ENCODE measurements at places on chromosomes 4 and X.

- no peak for DNase-seq
Observed at GRCh38 chrX:24231131-24231540, 81.6 kb downstream of the ZFX start.

DNA sequence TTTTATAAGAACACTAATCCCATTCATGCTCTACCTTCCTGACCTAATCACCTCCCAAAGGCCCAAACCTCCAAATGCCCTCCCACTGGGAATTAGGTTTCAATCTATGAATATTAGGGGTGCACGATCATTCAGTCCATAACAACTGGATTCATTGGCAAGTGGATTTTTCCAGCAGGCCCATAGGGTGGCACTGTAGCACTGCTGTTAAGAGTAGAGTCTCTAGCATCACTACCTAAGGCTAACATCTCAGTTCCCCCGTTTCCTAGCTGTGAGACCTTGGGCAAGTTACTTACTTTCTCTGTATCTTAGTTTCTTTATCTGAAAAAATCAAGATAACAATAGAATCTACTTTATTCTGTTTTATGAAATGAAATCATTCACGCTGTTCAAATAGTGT lies 315.8 kb downstream of the STIM2 start:
- DNase-seq = peak; percentile 3

DNA sequence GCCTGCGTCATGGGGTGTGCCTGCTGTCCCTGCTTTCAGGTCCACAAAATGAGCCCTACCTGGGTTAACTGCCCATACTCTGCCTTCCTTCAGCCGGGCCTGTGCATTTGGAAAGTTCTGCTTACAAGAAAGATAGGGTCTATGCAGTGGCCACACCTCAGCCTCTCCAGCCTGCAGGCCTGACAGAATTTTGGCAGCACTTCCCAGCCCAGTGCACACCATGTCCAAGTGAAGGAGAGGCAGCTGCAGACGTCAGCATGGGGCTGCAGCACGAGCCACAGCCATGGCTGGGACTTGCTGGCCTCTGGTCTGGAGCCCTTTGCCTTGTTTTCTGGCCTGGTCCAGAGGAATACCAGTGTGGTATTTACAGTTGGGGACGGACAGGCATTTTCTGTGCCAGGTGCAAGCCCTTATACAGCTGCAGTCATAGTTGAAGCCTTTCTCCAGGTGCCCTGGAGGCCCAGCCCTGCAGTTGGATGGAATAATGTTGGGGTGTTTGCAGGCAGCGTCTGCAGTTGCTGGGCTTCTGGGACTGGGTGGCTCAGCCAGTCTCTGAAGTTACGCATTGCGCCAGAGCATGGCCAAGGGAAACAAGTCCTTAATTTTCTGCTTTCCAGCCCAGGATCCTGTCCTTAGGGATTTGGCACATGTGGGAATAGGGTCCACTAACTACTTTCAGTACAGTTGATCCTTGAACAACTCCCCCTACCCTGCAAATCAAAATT lies 26.2 kb downstream of the JADE1 start:
- DNase-seq = no peak

DNA sequence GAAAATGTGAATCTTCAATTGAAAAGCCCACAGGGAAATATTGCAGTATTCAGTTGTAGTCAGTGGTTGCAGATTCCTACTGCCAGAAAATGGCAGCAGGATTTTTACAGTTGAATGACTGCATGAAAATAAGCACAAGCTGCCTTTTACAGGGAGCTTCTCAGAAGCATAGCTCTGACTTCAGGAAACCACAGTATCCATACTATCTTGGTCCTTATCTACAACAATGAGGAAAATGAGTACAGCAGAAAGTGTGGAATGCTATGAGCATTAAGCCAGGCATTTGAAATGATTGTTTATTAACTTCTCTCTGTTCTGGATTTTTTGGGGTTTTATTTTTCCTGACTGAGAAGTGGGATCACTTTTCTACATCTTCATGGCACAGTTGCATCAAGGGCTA lies 34.6 kb upstream of the PRRG1 start:
- DNase-seq = no peak

DNA sequence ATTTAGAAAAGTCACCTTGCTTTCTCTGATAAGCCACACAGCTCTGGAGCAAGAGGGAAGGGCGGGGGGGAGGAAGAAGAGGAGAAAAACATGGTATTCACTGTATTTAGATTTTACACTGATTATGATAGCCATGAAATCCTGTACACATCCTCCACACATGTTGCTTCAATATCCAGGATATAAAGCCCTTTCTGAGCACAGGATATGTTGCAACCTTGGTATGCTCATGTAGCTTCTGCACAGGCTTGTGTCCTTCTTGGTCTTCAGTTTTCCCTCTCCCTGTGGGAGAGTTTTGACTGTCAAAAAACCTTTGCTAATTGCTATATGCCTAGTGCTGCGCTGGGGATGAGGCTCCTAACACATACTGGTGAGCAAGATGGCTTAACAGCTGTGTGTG lies 61.9 kb upstream of the DAPP1 start:
- no peak for DNase-seq

DNA sequence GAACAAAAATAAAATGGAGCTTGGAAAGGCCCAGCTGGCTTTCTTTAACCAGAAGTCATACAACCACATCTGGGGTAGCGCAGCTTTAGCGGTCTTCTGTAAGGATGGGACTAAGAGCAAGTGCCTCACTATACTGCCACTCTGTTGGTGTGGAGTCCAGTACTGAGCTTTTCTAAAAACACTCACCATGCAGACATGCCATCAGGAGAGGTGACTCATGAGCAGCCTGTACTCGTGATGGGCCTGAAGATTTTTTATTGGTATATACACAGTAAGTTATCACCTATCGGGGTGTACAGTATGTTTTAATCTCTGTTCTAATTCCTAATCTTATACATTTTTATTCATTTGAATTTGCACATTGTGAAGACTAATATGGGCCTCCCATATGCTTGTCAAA lies 9.6 kb downstream of the PPP3CA start:
- DNase-seq = no peak

GRCh38 chrX:120791013-120791643 lies 84.5 kb downstream of the CT47B1 start:
- DNase-seq = no peak

GRCh38 chrX:77223046-77223445 lies 224.1 kb upstream of the FGF16 start:
- no peak for DNase-seq

- no peak for DNase-seq
Observed at GRCh38 chr4:159075531-159075932, 27.3 kb upstream of the RAPGEF2 start.

- DNase-seq = no peak
Observed at GRCh38 chrX:44043496-44043895, 70.3 kb upstream of the NDP start.

- DNase-seq = no peak
Observed at GRCh38 chr4:159425737-159426305, 322.9 kb downstream of the RAPGEF2 start.

GRCh38 chrX:97372001-97372766 lies 488.5 kb downstream of the RPA4 start:
- no peak for DNase-seq

GRCh38 chr4:123659730-123660129 lies 263.1 kb downstream of the SPRY1 start:
- no peak for DNase-seq

GRCh38 chr4:185779517-185779916 lies 32.5 kb downstream of the SORBS2 start:
- no peak for DNase-seq

All from amygdala (tissue), 56 donors.